ENCODE measurements at places on chromosomes 1 and 21.

- peak; percentile 69 for DNase-seq
These were observed 57.3 kb downstream of the LAMC2 start for GRCh38 chr1:183243161-183244050.

DNA sequence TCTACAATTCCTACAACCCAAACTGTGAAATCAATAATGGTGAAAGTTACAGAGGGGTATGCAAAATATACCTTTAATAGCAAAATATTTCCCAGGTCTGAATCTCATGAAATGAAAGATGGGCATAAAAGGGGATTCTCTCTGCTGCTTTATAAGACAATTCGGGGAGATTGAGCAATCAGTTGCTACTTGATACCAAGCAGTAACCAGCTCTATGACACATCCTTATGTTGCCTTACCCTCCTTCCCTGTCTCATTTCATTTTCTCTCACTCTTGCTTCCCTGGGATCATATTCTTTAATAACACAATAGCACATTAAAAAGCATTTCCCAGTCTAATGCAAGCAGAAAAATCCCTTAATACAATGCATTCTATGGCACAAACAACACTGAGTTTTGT is 29.0 kb downstream of the ZSWIM5 start:
- no peak for DNase-seq

GRCh38 chr1:78359666-78360065 is 131.1 kb upstream of the PTGFR start:
- DNase-seq: no peak

- no peak for DNase-seq
These were observed 6.2 kb upstream of the LBR start for GRCh38 chr1:225434046-225434445.

- DNase-seq: peak; percentile 86
These were observed 137.2 kb downstream of the DHRS3 start for GRCh38 chr1:12480748-12481362.

GRCh38 chr1:54122135-54122751 is 30.6 kb downstream of the CDCP2 start:
- peak; percentile 18 for DNase-seq

GRCh38 chr1:239841631-239842030 is 250.1 kb upstream of the FMN2 start:
- DNase-seq: no peak

- DNase-seq: peak; percentile 86
These were observed 22.2 kb upstream of the SPATA6 start for GRCh38 chr1:48493970-48494769.

DNA sequence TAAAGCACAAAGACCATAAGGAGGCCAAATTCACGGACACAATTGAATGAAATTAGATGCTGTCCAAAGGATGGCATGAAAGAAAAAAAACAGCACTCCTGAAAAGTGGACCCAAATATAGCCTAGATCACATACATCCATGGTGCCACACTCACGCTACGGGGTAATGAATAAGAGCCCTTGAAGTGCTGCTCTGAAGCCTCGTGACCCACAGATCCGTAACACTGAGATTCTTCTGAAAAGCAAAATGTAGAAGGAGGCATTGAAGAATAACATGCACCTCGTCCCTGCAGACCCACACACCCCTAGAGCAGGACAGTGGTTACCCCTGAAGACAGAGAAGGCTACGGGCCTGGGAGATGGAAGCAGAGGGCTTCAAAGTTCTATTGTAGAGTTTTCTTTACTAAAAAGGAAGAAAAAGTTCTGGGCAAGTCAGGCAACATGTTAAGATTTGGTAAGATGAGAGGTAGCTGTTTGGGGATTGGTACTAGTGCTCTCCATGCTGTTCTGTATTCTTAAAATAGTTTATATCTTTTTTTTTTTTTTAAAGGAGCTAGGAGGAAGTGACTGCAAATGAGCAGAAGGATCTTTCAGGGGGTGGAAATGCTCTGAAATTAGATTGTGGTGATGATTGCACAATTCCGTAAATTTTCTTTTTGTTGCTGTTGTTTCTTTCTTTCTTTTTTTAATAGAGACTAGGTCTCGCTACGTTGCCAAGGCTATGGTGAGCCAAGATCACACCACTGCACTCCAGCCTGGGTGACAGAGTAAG is 4.1 kb upstream of the ITGB2 start:
- DNase-seq: no peak

GRCh38 chr1:44275991-44276405 is 62.7 kb downstream of the DMAP1 start:
- DNase-seq: no peak

All from small intestine (tissue), 16 donors.